ENCODE measurements at places on chromosomes 6 and 20.
A peak's percentile ranks its signal among the peaks of the same experiment; 100 is the strongest.

DNA sequence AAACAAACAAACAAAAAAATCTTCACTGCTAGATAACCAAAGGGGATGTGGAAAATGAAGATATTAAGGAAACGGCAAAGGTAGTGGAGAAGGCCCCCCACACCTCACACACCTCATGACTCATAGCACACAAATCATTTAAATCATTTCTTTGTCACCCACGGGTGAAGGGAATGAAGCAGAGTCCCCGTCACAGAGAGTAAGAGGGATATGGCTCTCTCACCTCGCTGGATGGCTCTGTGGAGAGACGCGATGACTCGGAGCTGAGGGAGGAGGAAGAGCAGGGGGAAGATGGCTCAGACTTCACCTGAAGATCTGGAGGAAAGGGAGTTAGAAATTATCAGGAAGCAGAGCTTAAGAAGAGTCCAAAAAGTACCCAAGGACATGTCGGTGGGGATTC, 1.2 kb downstream of the ATF6B start:
- DNase-seq = no peak

- no peak for DNase-seq
Observed at GRCh38 chr6:132220800-132221199, 180.5 kb downstream of the MOXD1 start.

GRCh38 chr6:30041821-30042220, 19.2 kb upstream of the POLR1H start:
- no peak for DNase-seq

GRCh38 chr6:34953061-34954025, 64.3 kb downstream of the ANKS1A start:
- DNase-seq = no peak

DNA sequence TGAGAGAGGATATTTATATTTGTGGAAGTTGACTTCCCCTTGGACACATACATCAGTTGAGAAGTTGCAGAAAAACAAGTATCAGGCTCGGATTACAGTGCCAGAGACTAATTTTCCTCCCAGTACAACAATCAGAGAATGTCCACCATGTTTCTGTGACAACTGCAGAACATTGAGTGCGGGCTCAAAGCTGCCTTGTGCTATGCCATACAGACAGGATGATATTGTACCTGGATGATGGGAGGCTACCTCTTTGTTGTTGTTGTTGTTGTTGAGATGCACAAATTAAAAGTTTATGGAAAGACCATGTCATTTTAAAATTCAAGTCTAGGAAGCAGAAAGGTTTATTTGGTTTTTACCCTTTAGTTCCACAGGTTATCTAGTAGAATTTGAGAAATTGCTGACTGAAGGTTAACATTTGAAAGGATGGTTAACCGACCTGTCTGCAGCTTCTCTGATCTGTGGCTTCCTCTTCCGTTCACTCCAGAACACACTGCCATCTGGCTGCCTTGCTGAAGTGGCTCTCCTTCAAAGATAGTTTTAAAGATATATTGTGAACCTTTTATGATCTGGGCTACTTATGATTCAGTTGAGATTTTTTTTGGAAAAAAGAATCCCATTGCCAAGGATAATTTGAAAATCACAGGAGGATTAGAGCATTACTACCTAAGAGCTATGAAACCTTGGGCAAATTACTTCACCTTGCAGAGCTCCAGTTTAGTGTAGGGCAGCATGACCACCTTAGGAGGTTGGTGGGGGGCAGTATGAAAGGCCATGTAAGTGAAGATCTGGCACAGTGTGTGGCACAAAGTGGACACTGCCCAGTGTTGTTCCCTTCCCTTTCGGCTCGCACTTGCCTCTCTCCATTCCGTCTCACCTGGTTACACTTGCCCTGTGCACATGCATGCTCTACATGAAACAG, 15.9 kb downstream of the TMEM200A start:
- peak; percentile 30 for DNase-seq

DNA sequence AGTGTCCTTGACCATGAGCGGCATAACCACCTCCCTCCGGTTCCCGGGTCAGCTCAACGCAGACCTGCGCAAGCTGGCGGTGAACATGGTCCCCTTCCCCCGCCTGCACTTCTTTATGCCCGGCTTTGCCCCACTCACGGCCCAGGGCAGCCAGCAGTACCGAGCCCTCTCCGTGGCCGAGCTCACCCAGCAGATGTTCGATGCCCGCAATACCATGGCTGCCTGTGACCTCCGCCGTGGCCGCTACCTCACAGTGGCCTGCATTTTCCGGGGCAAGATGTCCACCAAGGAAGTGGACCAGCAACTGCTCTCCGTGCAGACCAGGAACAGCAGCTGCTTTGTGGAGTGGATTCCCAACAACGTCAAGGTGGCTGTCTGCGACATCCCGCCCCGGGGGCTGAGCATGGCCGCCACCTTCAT, 4.9 kb downstream of the TUBB1 start:
- DNase-seq = no peak

GRCh38 chr20:49559411-49560081, 8.4 kb downstream of the PTGIS start:
- no peak for DNase-seq

DNA sequence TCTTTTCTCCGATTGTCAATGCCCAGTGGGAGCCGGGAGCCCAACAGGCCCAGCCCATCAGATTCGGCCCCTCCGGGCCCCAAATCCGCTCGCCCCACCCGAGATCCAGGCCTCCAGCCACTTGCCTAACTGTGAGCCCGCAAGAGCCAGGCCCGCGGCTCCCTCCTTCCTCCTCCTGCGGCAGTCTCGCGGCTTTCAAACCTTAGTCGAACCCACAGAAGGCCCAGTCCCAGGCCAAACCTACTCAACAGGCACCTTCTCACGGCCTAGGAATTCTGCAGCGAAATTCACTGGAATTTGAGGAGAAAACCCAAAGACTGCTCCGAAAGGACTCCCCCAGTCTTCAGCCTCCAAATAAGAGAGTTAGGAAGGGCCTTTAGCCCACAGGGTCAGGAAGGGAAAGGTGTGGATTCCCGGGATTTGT, 2.8 kb upstream of the TFAP2A start:
- no peak for DNase-seq

- DNase-seq = no peak
Observed at GRCh38 chr20:11929947-11930346, 12.3 kb downstream of the BTBD3 start.

DNA sequence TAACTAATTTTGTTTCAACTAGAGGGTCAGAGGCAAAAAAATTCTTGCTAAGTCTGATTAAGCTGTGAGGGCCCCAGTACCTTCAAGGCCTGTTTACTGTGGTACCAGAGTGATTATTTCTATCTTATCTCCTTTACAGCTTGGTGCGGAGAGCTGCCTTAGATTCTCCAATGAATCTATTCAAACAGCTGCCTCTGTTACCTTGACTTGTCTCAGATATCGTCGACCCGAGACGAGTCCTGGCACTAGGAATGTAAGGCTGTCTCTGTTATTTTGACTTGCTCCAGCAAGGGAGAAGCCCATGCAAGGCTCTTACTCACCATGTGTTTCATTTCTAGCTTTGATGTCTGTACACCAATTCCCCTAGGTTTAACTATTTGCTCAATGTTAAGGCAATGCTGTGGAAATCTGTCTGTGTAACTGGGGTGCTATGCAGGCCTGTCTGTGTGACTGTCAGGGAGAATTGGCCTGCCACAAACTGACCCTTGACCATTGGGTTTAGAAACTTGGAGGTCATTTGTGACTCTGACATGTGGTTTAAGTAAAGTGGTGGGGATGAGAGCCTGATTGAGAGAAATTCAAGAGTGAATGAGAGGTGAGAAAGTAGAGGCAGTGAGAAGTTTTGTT, 10.4 kb upstream of the FKBPL start:
- DNase-seq = no peak

GRCh38 chr20:50758469-50758868, 27.1 kb downstream of the PARD6B start:
- no peak for DNase-seq

- DNase-seq = no peak
Observed at GRCh38 chr20:41081276-41081814, 52.7 kb downstream of the TOP1 start.

DNA sequence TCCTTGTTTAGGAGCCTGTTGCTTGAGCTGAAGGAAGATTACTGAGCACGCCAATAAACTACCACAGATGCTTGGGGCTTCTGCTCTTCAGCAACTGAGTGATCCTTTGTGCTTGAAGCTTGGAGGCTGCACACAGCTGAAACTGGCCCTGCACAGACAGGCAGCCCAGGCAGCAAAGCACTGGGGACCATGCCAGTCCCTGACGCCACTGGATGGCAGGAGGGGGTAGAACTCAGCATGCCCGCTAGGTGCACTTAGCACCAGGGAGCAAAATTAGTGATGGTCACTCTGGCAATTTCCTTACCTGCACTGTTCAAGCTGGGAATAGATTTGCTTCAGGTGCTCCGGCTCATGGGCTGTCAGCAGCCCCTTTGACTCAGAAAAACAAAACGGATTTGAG, 91.5 kb downstream of the FAM50B start:
- DNase-seq = no peak

DNA sequence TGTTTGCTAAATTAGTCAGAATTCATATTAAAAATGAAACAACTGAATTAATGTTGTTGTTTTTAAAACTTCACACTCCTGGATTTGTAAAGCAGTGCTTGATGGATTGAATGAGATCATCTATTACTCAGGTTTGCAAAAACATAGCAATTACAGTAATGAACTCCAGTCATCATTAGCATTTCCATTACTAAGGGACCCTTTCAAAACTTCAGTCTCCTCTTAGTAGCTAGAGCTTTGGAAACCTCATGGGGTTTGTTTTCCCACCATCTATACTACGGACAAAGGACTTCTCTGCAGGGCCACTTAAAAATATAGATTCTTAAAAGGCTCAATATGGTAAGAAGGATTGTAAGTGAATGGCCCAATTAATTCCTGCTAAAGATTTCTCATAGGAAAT, 209.9 kb upstream of the PRND start:
- DNase-seq = no peak

DNA sequence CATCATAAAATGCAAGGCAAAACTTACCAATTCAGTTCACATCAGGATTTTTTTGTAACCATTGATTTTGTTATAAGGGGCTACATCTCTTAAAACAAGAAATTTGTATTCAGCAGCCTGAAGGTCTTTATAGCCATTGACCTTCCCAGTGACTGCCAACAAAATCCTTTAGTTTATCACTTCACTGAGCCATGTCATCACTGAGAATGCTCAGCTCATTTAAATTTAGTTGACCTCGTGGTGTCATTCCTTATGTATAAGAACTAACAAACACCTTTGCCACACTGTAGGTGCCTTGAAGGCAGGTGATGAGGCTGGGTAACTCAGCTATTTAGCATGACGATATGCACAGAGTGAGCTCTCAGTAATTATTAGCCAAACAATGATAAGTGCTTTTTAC, 77.7 kb downstream of the GRM1 start:
- DNase-seq = no peak

Data from activated CD4-positive, alpha-beta T cell treated with anti-CD3 and anti-CD28 coated beads, Interleukin-2, amount 50 U/mL, for 1 hour (primary cell).